ENCODE measurements at places on chromosomes 11 and 22. TPM values are rescaled to one million over a fixed set of nuclear protein-coding genes. Genes with fewer than 3 reads are reported as not detected.

HEPN1 gene
- total RNA-seq, result not detected

OOSP2 gene
- total RNA-seq, result not detected

ART1 gene
- total RNA-seq, result not detected

UBQLN3 gene
- total RNA-seq, result 0.24 TPM

OR51E2 gene
- total RNA-seq, result not detected

THAP12 gene
- 16.0 TPM for total RNA-seq

SF1 gene
- 156 TPM for total RNA-seq

MS4A6E gene
- total RNA-seq, result not detected

SLC22A12 gene
- total RNA-seq, result not detected

SGSM1 gene
- total RNA-seq, result 0.06 TPM

C2CD2L gene
- 4.6 TPM for total RNA-seq

DYNC2H1 gene
- total RNA-seq, result 34.6 TPM

XBP1 gene
- 137 TPM for total RNA-seq

PLEKHA7 gene
- total RNA-seq, result not detected

NXPE4 gene
- not detected for total RNA-seq

KCNQ1 gene
- total RNA-seq, result 0.10 TPM

UPK3A gene
- not detected for total RNA-seq

WNT7B gene
- total RNA-seq, result 0.29 TPM

GNB1L gene
- total RNA-seq, result 11.9 TPM

MAP6 gene
- total RNA-seq, result 3.7 TPM

TBX1 gene
- total RNA-seq, result not detected

KIAA1671 gene
- total RNA-seq, result 5.6 TPM

RIC3 gene
- not detected for total RNA-seq

ARHGAP8 gene
- total RNA-seq, result not detected

SORL1 gene
- total RNA-seq, result not detected

FDX1 gene
- total RNA-seq, result 13.7 TPM

ZNF215 gene
- total RNA-seq, result 0.98 TPM

THAP7 gene
- total RNA-seq, result 25.3 TPM

OR52H1 gene
- total RNA-seq, result not detected

GPR83 gene
- not detected for total RNA-seq

BCO2 gene
- 1.2 TPM for total RNA-seq

PANX2 gene
- 2.7 TPM for total RNA-seq

KRTAP5-1 gene
- not detected for total RNA-seq

PATE4 gene
- not detected for total RNA-seq

KDM2A gene
- 31.3 TPM for total RNA-seq

MUC6 gene
- not detected for total RNA-seq

DNHD1 gene
- total RNA-seq, result 1.4 TPM

SMCO4 gene
- total RNA-seq, result 10.8 TPM

LDHAL6A gene
- not detected for total RNA-seq

HTR3A gene
- not detected for total RNA-seq

OR8D1 gene
- total RNA-seq, result not detected

DCPS gene
- total RNA-seq, result 17.9 TPM

MYOD1 gene
- total RNA-seq, result not detected

SYT8 gene
- not detected for total RNA-seq

RASL10A gene
- not detected for total RNA-seq

FERMT3 gene
- 13.7 TPM for total RNA-seq

APOC3 gene
- total RNA-seq, result not detected

CEP126 gene
- total RNA-seq, result 4.1 TPM

FAM181B gene
- total RNA-seq, result not detected

TMEM191B gene
- not detected for total RNA-seq

OR6A2 gene
- total RNA-seq, result not detected
